ENCODE measurements at places on chromosomes 5 and 9. TPM values are rescaled to one million over a fixed set of nuclear protein-coding genes. Genes with fewer than 3 reads are reported as not detected.

The LCN6 gene
- not detected for total RNA-seq

GRCh38 chr9:88826771-88827181, 164.5 kb upstream of the S1PR3 start:
- no peak for DNase-seq

DNA sequence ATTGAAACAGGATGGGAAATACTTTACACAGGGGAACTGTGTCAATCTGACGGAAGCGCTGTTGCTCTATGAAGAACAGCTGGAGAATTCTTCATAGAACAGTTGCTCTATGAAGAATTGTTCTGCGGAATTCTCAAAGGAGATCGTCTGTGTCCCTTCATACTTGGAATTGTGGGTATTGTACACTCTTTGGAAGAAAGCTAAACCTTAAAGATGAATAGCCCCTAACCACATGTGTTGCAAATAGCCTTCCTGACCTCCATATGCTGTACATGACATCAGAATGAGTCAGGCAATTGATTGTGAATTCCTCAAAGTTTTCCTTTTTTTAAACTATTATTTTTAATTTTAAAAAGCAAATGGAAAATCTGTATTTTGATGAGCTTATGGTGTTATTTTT, 15.6 kb downstream of the NIM1K start:
- no peak for DNase-seq

The SLC34A3 gene
- total RNA-seq: not detected

DNA sequence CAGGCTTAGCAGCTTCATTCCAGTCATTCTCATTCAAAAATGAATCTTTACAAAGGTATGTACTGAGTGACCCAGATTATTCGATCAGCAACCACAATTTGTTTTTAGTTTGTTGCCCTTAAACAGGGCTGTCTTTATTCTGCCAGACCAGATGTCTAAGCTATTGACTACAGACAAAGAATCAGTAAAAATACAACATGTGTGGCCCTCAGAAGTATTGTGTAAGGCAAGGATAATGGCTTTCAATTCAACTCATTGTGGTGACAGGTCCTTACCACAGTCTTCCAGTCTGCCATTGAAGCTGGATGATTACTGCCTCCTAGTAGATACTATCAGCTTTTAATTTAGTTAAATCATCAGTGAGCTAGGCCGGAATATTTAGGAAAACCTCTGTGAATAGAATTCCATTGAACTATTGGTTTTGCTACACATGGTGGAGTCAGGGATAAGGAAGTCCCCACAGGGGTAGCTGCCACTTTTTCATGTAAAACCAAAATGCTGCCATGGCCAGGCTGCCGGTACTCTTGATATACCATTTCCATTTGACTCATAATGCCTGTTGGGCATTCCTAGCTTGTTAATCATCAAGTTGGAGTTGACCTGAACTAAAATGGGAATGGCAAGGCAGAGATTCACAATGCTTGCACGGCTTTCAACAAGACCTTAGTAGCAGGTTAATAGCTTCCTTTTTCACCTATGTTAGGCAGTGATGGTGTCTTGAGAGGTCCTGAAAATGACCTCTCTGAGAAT, 175.6 kb downstream of the MEF2C start:
- no peak for DNase-seq

- DNase-seq: no peak
These were observed 24.6 kb downstream of the CDHR2 start for GRCh38 chr5:176573564-176574296.

GRCh38 chr5:166942948-166943347, 1348.5 kb upstream of the WWC1 start:
- DNase-seq: no peak

GRCh38 chr5:31702712-31703111, 63.8 kb downstream of the PDZD2 start:
- DNase-seq: no peak

DNA sequence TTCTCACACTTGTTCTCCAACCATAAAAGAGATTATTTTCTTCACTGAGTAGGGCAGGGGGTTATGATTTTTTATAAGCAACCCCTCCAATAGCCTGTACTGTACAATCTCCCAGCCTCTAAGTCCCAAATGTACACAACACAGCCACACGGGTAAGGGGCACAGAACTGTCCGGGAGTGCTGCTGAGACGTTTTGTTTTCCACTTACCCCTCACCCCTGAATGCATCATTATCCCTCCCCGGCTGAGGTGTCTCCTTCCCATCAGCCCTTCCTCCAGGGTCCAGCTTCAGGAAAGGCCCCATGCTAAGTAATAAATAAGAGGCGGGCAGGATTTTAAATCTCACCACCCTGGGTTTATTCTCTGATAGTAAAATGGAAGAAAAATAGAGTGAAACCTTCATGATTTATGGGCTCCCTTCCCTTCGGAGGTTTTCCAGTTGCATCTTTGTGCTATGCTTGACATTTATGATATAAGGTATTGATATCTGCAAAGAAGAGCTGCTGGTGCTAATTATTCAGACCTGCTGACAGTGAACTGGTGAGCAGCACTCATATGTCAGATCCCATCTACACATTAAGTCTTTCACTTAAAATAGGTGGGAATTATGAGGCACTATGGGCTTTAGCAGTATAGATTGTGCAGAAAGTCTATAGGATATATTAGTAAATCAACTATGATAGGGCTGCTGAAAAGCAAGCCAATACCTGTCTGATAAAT, 67.2 kb upstream of the MEGF10 start:
- no peak for DNase-seq

Measured in dermis microvascular lymphatic vessel endothelial cell (primary cell).